ENCODE measurements at places on chromosomes 2 and 18.

DNA sequence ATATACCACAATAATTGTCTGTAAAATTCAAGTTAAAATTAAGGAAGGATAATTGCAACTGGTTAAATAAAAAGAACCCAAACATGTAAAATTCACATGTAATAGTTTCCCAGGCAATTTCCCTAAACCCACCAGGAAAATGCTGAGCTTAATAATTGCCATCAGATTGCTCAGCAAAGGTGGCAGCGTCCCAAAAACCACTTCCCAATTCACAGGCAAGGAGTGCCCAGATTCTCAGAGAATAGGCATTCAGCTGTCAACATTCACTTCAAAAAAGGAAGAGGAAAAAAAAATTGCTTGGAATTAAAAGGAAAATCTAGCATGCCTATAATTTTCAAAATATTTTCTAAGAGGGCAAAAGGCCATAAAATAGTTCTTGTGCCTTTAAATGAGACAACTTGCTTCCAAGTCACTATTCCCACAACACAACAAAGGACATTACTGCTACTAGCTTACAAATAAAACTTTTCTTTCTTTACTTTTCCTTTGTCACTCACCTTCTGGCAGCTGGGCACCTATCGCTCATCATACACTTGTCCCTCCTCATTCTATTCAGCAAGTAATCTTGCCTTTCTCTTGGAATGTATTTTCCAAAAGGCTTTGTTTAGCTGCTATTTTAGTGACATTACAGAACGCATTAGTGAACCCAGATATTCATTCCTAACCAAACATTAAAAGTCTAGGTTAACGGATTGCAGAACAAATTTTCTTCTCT is 15.2 kb downstream of the SRBD1 start:
- no peak for DNase-seq

GRCh38 chr18:38940863-38941531 is 1375.4 kb upstream of the CELF4 start:
- DNase-seq: no peak

GRCh38 chr2:196225213-196225612 is 53.8 kb upstream of the STK17B start:
- DNase-seq: no peak

- no peak for DNase-seq
Observed at GRCh38 chr2:170493426-170494097, 221.6 kb upstream of the SP5 start.

DNA sequence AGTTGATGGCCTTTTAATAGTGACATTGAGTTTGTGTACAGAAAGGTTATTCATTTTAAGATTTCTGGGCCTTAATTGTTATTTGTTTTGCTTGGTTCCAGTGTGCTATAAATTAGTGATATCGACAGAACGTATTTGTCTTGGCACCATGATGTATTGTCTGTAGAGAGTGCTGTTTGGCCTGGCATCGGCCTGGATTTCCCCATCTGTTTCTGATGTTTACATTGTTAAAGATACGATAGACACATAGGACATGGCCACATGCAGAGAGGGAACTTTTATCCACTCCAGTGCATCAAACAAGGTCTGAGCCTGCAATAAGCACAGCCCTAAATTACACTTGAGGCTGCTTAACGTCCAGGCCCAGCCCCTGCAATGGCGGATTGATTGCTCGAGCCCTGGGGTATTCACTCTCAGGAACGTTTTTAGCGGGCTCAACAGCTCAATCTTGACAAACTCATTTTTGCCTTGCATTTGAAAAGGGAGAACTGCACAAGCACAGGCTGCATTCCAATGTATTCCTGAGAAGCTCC is 144.7 kb downstream of the SLC4A3 start:
- DNase-seq: no peak

- no peak for DNase-seq
Observed at GRCh38 chr18:51278045-51278649, 80.7 kb upstream of the MEX3C start.

DNA sequence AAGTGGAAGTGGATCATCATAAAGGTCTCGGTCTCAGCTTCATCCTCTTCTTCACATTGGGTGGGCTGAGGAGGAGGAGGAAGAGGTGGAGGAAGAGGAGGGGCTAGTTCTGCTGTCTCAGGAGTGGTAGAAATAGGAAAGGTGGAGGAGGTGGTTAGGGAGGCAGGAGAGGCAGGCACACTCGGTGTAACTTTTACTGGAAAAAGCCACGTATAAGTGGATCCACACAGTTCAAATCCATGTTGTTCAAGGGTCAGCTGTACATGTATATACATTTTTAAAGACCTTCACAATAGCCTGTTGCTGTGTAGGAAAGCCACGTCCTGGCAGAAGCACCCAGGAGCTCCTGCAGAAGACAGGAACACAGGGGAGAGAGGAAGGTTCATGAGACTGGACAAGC is 110.3 kb upstream of the RAB12 start:
- DNase-seq: no peak

GRCh38 chr2:237319086-237319820 is 94.7 kb downstream of the COL6A3 start:
- DNase-seq: no peak

GRCh38 chr2:157307021-157307420 is 18.6 kb downstream of the ERMN start:
- no peak for DNase-seq

GRCh38 chr2:120678926-120679325 is 56.7 kb upstream of the GLI2 start:
- no peak for DNase-seq

- no peak for DNase-seq
Observed at GRCh38 chr18:63282793-63283192, 36.8 kb downstream of the BCL2 start.

GRCh38 chr2:205775097-205775877 is 93.0 kb downstream of the NRP2 start:
- no peak for DNase-seq

GRCh38 chr2:45379399-45380087 is 231.5 kb downstream of the SRBD1 start:
- no peak for DNase-seq

- no peak for DNase-seq
Observed at GRCh38 chr2:23637011-23637778, 252.2 kb downstream of the KLHL29 start.

DNA sequence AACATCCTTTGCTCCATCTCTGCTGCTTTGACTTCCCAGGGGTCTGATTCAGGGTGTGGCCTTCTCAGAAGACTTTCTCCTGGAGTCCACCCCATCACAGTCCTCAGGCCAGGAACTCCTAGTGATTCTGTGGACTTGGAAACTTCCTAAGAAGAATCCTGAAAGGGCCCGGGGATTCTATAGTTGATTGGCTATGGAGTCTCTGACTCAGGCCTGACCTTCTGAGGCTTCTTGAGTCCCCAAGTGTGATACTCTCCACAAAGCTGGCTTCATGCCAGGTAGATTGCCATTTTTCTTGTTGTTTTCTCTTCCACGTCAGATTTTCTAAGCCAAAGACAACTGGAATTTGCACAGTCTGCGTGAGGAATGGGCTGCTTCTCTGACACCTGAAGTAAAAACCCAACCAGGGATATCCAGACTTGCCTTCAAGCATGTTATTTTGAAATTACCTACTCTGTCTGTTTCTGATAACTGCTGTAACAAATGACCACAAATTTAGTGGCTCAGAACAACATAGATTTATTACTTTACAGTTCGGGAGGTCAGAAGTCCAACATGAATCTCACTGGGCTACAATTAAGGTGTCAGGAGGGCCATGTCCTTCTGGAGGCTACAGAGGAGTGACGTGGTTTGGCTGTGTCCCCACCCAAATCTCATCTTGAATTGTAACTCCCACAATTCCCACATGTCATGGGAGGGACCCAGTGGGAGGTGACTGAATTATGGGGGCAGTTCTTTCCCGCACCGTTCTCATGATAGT is 69.3 kb downstream of the ALPK2 start:
- DNase-seq: no peak

DNA sequence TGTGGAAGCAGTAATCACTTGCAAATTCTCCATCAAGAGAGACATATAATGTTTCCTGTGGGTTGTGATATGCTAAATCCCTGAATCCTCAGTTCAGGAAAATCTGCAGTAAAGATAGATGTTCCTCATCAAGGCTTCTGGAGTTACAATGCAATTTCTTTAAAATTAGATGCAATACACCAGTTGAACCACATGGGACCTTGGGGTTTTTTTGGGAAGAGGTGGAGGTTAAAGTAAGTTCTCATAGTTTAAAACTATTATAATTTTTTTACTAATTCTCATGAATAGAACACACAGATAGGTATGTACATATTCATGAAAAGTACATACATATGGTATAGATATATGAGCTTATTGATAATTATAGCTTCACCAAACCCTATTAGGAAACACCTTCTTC is 496.2 kb downstream of the SATB2 start:
- no peak for DNase-seq

DNA sequence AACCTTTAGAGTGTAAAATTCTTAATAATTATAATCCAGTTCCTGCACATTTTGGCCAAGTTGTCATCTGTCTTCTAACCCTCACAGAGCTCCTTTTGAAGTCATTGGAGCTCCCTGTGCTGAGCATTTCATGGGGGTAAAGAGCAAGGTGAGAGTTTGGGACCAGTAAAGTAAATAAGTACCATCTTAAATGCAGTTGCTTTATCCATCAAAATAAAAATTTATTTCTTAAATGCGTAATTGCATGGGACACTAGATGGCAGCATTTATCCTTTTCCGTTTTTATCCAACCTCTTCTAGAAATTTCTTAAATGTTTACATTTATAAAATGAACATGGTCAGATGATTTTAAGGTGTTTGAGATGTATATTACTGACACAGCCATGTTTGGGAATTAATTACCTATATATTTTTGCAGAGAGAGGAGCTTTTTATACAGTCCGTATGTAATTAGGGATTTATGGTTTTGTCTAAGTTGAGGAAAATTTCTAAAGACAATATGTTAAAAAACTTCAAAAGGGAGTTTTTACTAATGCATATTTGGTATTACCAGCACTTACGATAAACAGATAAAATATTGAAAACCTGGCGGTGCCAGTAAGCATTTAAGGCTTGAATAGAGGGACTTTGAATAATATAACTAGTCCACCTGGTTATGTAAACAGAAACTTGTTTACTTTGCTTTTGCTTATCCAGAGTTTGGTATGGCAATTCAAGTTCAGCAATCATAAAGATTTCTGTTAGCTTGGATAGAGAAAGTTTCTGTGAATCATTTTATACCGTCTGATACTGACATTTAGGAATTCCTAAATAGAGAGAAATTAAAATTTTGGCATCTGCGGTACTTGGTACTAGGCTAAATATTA is 54.5 kb downstream of the ACSL3 start:
- DNase-seq: no peak

GRCh38 chr2:11753452-11753885 is 7.0 kb downstream of the LPIN1 start:
- no peak for DNase-seq

- no peak for DNase-seq
Observed at GRCh38 chr18:26565514-26565913, 17.2 kb upstream of the KCTD1 start.

GRCh38 chr18:21914739-21915319 is 174.2 kb downstream of the MIB1 start:
- no peak for DNase-seq

- DNase-seq: no peak
Observed at GRCh38 chr2:227222292-227222691, 57.9 kb downstream of the COL4A3 start.

DNA sequence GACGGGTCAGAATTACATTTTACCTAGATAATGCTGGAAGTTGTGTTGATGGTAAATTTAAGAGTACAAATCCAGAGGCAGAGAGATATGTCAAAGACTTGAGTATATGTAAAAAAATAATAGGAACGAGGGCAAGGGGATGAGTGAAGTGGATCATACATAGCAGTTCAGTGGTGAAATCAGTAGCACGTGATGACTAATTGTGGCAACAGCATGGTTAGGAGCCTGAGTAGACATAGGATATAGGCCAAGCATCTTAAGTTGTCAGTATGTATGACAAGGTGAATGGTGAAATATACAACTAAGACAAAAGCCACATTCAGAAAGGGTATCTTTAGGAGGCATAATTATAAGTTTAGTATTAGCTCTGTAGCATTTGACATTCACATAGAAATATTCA is 826.5 kb upstream of the PIK3C3 start:
- DNase-seq: no peak

DNA sequence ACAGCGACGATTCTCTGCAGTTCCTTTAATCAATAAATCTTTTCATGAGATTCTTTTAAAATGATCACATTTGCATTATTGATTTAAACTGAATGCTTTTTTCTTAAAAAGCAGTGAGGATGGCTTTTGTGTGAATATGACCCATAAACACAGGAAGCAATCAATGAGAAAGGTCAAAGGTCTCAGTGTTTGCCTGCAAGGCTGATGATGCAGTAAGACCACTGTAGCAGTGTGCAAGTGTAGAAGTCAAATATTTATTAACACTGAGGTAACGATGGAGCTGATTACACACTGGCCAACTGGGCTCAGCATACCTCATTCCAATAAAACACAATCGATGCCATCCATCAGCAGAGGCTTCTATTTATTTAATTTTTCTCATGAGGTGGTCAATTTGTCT is 633.5 kb downstream of the DCDC2C start:
- DNase-seq: no peak

DNA sequence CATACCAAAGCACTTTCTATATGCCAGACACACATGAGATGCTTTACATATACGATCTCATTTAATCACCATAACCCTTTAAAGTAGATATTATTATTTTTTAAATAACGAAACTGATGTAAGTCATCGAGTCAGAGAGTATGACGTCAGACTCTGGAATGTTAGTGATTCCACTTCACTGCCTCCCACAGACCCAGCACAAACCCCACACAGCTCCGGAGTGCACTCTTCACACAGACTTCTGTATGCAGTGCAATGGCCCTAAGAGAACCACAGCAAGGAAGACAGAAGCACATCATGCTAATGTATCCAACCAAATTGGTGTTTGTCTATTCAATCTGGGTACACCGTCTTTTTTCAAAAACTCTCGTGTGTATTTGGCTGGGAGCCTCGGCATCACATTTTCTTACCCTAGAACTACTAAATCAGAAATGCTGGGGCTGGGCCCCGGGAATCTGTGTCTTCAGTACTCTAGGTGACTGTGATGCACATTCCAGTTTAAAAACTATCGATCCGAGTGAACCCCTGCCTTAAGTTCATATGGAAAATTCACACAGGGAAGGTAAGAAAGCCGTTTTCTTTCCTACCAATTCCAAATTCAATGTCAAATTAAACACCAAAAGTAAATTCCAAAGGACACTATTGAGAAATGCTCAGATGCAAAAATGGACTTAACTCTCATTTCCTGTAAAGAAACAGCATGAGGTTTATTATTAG is 117.7 kb upstream of the ACVR1C start:
- DNase-seq: no peak

DNA sequence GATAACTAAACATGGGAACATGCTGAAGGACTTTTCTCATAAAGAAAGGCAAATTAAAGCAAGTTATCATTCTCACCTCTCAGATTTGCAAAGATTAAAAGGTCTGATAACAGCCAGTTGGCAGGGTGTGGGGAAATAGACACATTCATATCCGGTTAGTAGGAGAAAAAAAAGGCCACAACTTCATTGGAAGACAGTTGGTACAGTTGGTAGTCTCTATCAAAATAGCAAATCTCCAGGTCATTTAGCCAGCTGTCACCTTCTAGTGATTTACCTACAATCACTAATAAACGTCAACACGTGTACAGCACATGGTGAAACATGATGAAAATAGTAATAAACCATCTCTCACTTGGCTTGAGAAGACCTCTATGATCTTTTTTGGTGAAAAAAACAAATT is 16.6 kb downstream of the INPP5D start:
- DNase-seq: no peak

Measured in activated CD8-positive, alpha-beta memory T cell treated with anti-CD3 and anti-CD28 coated beads for 1 hour (primary cell).